Stimulated activated CD4-positive, alpha-beta T cell treated with anti-CD3 and anti-CD28 coated beads, Interleukin-1b, Interleukin-23, amount 100 ng/mL, for 24 hours (primary cell): ENCODE measurements at places on chromosomes 11 and 22.

- no peak for DNase-seq
Measured at GRCh38 chr11:68940651-68941323, 37.1 kb downstream of the IGHMBP2 start.

DNA sequence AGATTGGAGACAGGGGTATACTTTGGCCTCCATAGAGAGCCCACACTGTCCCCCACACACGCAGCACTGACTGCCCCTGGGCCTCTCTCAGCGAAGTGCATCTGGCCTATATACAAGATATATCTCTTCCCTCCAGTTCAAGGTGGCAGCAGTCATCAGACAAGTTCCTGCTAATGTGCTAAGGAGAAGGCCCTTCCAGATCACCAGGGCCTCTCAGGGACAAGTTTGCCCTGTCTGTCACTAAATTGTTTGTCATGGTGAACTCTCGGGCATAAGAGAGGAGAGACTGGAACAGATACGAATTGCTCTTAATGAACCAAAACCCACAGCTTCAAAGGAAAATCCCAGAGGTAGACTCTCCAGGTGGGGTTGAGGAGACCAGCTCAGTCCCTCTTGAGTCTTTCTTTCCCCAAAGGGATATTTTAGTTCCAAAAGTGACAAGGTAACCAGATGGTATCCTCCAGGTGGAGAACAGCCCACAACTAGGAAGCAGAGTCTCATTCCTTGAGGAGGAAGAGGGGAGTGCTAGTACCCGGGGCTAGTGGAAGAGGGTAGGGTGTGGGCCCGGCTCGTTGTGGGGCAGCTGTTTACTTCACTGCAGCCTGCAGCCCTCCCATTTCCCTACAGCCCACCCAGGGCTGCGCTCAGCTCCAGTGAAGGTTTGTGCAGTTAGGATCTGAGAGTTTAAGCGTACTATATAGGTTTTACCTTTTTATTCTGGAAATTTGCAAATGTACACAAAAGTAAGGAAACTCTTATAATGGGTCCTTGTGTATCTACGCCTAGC is 2.2 kb upstream of the SLC35C1 start:
- DNase-seq = no peak

DNA sequence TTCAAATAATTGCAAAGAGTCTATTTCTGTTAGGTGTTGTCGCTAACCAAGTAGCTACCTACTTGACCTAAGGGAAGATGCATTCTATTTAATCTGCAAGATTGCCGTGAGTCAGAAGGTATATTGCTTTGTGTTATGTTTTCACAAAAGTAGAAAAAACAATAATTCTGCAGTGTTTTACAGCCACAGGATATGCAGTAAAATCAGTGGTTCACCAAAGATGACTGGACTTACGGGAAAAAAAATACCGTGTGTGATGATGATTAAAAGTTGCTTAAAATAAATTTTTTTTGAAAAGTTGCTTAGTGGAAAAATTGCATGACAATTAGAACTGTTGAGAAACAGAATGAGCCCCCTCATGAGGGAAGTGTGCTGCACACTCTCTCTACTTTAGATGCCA is 209.1 kb downstream of the DDX10 start:
- DNase-seq = no peak

DNA sequence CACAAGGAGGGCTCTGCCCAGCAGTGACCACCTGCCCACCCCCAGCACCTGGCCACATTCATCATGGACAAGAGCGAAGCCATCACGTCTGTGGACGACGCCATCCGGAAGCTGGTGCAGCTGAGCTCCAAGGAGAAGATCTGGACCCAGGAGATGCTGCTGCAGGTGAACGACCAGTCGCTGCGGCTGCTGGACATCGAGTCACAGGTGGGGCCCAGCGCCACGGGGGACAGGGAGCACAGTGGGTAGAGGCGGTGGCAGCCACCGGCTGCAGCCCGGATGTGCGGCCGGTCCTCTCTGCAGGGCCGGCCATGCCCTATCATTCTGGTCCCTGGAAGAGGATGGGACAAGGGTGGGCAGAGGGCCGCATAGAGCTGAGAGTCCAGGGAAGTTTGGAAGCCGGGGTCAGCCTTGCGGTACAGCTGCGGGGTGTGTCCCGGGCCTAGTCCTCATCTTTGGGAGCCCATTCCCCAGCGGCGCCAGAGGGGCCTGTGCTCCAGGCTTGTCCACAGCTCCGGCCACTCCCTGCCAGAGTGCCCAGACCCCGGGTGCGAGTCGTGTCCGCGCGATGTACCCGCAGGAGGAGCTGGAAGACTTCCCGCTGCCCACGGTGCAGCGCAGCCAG is 14.1 kb downstream of the EPS8L2 start:
- DNase-seq = no peak

DNA sequence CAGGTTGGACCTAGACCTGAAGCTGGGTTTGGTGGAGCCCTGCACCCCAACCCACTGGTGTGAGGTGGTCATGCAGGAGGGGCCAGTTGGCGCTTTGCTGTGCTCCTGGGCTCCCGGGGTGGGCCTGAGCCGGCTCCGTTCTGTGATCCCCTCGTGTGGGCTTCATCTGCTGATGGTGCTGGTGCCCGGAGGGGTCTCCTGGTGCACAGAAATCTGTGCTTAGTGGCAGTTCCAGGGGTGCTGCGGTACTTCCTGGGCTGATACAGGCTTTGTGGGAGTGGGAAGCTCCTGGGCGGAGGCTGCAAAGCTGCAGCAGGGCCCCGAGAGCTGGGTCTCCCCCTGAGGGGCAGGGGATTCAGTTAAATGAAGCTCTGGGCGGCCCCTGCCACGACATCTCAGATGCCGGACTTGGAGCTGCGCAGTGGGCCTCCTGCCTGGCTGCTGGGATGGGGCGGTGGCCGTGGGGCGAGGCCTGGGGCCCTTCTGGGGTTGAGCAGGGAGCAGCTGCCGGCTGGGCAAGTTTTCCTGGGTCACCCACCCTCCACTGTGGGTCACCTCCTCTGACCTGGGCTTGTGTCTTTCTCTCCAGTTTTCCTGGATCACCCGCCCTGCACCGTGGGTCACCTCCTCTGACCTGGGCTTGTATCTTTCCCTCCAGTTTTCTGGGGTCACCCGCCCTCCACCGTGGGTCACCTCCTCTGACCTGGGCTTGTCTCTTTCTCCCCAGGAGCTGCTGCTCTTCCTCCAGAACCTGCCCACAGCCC is 410.5 kb downstream of the TBC1D22A start:
- no peak for DNase-seq

DNA sequence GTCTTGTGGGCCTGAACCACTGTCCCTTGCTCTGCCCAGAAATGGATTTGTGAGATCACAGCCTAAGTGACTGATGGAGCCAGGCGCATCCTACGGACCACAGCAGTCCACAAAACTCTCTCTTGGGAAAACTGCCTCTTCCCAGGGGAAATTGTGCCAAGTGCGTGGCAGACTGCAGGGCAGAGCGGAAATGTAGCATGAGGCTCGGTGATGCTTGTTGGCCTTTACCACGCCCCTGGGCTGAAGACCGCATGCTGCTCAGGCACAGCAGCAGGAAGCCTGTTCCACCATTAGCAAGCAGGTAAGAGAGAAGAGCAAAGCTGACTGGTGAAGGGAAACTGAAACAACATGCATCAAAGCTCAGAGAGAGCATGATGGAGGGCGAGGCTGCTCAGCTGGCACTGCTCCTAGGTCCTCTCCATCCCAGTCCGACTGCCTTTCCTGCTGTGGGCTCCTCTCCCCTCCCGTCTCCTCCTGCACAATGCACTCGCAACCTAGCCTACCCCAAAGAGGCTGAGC is 26.5 kb upstream of the SCARF2 start:
- no peak for DNase-seq

DNA sequence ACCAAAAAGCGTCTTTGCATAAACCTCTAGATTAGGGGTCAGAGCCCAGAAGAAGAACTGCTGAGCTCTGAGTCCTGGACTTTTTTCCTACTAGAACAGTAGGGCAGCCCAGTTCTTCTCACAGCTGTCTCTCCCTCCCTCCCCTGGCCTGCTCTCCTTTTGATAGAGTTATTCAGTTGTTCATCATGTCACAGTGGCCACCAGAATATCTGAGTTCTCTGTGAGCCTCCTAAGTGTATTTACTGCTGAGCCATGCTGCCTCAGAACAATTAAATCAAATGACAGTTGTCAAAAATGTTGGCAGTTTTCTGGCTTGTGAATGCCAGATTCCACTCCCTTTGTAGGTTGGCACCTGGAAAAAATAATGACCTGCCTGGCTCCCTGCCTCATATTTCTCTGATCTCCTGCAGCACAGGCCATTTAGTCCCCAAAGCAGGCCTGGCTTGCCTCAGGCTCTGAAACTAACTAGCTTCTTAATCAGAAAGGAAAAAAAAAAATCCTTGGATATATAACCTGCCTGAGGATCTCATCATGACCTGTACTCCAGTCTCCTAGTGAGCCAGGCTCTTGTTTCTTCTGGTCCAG is 377.4 kb upstream of the LARGE1 start:
- no peak for DNase-seq

- no peak for DNase-seq
Measured at GRCh38 chr11:75073459-75074190, 23.1 kb downstream of the OR2AT4 start.

GRCh38 chr22:45960477-45961386 is 16.2 kb downstream of the WNT7B start:
- no peak for DNase-seq

DNA sequence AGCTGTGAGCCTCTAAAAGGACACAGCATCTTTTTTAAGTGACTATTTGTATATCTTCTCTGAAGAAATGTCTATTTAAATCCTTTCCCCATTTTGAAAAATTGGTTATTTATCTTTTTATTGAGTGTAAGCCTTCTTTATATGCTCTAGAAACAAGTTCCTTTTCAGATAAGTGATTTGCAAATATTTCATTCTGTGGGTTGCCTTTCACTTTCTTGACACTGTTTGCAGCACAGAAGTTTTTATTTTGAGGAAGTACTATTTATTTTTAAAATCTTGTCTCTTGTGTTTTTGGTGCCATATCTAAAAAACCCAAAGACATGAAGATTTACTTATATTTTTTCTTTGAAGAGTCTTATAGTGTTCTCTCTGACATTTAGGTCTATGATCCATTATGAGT is 40.1 kb upstream of the LYVE1 start:
- no peak for DNase-seq
